ENCODE measurements at places on chromosomes 16 and 17.

- DNase-seq, result no peak
Measured at GRCh38 chr16:77211880-77212740, 12.9 kb downstream of the SYCE1L start.

GRCh38 chr17:61289408-61290385 is 109.9 kb upstream of the TBX2 start:
- DNase-seq, result no peak

DNA sequence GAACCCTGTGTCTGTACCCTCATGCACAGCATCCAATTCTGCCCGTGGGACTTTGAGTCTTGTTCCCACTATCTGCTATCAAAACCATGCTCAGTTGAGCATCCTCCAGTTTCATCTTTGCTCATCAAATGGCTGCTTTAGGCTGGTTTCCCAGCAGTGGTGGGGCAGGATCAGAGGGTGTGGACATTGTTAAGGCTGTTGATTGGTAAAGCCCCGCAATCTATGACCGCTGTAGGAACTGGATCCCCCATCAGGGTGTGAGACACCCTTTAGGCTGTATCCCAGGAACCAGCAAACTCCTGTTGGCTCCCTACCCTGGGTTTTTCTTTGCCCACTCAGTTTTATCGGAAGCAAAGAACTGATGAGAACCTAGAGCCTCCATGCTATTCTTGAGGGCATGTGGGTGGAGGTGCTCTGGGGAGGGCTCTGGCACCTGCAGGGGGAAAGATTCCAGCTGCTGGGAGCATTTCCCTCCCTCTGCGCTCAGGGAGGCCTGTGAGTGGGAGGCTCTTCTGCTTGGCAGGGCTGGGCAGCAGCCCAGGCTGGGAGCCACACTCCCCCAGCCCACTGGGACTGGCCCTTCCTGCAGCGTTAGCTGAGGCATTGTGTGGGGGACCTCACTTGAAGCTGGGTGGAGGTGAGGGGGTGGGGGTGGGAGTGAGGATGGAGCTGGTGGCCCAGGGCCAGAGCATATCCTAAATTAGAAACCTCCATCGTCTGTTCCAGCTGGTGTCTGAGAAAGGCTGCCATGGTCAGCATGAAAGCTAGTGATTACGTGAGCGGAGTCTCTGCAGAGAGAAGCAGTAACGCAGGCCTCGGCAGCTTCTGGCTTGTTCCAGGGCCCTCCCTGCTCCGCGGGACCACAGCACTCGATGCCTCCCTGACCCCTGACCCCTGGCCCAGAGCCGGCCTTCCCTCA is 160.6 kb downstream of the IRF8 start:
- no peak for DNase-seq

GRCh38 chr17:27456681-27457359 is 572 bp downstream of the KSR1 start:
- DNase-seq, result no peak
